Activated CD4-positive, alpha-beta T cell treated with anti-CD3 and anti-CD28 coated beads, Interleukin-2, Interleukin-4, amounts not matched to agents 100 ng/mL and 50 ng/mL, durations not matched to agents 16 hours and 8 hours (primary cell): ENCODE measurements at places on chromosomes 6 and 20.

- peak; percentile 34 for DNase-seq
Measured at GRCh38 chr6:38714239-38715015, 684 bp upstream of the DNAH8 start.

- DNase-seq, result no peak
Measured at GRCh38 chr6:34237316-34237721, 646 bp downstream of the HMGA1 start.

DNA sequence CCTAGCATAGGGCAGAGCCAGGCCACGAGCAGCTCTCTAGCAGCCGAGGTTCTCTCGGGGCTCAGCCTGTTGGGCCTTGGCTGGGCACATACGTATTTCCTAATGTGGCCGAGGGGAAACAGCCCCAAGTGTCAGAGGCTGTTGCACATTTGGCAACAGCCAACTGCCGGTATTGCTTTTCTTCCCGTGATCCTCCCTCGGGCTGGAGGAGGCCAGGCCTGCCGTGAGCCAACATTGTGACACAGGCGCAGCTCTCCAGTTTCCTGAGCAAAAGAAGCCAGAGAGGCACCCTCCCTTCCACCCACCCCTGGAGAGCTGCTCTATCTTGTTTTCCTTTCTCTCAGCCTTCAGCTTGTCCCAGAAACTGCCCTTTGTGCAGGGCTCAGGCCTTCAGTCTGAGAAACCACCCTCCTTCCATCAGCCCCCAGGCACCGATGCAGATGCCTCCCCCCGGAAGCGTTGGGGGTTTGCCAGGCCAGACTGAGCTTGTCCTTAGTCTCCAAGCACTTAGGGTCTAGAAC, 5.1 kb upstream of the BPI start:
- DNase-seq, result no peak

DNA sequence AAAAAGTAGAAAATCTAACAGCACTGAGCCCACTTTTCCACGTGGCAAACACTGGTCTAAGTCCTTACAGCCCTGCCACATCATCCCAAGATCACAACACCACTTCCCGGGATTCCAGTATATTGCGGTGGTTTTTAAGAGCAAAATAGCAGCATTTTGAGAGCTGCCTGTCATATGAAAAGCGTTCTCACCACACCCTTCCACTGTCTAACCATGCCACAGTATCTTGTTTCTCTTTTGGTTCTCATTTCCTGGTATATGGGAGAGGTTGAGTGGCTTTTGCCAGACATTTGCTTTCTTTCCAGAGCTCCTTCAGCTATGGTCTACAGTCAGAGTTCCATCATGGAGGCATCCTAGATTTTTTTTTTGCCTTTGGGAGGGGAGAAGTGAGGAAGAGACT, 243.0 kb downstream of the TSHZ2 start:
- DNase-seq, result peak; percentile 48

DNA sequence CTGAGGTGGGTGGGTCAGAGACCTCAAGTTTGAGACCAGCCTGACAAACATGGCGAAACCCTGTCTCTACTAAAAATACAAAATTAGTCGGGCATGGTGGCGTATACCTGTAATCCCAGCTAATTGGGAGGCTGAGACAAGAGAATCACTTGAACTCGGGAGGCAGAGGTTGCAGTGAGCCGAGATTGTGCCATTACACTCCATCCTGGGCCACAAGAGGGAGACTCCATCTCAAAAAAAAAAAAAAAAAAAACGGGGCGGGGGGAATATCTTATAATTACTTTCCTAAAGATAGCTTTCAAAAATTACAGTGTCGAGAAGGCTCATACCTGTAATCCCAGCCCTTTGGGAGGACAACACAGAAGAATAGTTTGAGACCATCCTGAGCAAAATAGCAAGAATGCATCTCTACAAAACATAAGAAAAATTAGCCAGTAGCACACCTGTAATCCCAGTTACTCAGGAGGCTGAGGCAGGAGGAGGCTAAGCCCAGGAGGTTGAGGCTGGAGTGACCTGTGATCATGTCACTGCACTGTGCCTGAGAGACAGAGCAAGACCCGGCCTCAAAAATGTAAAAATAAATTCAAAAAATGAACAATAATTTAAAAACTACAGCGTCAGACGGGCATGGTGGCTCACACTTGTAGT, 25.8 kb downstream of the CBFA2T2 start:
- DNase-seq, result no peak

- no peak for DNase-seq
Measured at GRCh38 chr20:53929974-53930650, 140.3 kb downstream of the BCAS1 start.

GRCh38 chr20:58312836-58313235, 3.3 kb downstream of the RAB22A start:
- DNase-seq, result peak; percentile 64

DNA sequence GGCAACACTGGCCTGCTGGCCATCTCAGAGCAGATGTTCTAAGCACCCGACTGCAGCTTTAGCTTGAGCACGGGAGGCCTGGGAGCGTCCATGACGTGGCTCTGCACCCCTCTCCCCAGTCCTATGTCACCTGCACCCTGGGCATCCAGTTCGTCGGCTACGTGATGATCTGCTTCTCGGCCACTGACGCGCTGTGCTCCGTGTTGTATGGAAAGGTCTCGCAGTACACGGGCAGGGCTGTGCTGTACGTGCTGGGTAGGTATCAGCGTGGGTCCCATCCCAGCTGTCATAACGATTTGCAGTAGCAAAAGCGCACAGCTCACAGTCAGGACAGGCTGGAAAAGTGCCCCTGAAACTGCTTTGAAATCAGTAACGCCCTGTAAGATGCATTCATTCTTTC, 14.7 kb downstream of the UNC93A start:
- no peak for DNase-seq

DNA sequence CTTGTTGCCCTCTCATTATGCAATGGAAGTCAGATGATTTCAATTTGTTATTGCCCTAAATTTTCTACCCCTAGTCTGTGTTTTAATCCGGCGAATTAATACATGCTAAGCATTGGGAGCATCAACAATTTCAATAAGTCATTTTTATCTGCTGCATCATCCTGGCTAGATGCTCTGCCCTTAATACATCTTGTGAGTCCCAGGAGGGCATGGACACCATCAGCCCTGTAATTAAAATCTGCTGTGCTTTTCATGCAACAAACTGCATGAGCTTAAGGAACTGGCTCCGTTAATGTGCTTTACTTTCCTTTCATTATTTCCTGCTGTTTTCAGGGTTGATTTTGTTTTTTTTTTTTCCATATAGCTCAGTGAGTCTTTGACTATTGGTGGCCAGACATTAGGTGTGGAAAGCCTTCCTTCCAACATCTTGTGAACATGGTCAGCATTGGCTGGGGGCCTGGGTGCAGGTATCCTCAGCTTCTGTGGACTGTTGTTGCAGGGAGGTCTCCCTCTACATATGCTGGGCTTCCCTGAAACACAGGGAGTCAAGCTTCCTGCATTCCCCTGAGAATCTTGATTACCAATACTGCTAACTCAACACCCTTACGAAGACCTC, 8.5 kb upstream of the PBOV1 start:
- DNase-seq, result no peak

DNA sequence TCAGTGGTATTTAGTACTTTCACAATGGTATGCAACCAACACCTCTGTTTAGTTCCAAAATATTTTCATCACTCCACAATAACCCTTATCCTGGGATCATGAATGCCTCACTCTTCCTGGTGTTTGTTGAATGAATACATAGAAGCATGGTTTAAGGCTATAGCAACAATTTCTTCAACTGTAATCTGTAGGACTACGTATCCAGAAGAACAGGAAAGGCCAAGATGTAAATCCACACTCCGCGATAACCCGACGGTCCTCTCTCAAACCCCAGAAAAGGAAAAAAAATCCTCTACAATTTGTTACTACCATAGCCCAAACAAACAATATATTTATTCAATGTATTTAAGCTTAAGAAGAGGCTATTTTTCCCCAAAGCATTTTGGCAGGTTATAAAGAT, 141.4 kb upstream of the SALL4 start:
- no peak for DNase-seq

DNA sequence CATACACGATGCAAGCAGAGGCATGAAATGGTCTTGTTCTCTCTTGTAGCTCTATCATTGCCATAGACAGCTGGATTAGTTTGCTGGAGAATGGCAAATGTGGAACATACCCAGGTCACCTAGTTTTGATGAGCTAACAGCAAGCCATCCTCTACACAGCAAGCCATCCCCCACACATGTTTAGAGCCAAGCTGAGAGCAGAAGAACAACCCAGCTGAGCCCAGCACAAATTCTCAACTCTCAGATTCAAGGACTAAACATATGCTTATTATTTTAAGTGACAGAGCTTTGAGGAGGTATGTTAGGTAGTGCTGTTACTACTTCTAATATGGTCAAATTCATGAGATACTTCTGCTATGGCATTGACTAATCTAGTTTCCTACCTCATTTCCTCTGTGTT, 230.3 kb downstream of the OTOR start:
- DNase-seq, result no peak

GRCh38 chr6:161407581-161407980, 133.7 kb upstream of the AGPAT4 start:
- DNase-seq, result no peak

DNA sequence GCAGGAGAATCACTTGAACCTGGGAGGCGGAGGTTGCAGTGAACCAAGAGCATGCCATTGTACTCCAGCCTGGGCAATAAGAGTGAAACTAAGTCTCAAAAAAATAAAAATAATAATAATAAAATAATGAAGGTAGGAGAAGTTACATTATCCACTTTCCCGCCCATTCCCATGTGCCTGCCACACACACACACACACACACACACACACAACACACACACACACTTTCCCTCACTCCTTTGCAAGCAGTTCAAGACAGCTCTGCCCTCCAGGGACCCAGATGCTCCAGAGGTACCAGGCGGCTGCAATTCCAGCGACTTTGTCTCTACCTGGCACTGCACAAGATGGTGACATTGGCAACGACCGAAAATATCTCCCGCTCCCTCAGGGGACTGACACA, 224.8 kb upstream of the JARID2 start:
- DNase-seq, result no peak

GRCh38 chr6:55756531-55757031, 118.8 kb downstream of the BMP5 start:
- DNase-seq, result no peak

- DNase-seq, result no peak
Measured at GRCh38 chr6:125198398-125198937, 44.9 kb downstream of the TPD52L1 start.

- DNase-seq, result peak; percentile 39
Measured at GRCh38 chr6:118705544-118706491, 54.4 kb upstream of the CEP85L start.

DNA sequence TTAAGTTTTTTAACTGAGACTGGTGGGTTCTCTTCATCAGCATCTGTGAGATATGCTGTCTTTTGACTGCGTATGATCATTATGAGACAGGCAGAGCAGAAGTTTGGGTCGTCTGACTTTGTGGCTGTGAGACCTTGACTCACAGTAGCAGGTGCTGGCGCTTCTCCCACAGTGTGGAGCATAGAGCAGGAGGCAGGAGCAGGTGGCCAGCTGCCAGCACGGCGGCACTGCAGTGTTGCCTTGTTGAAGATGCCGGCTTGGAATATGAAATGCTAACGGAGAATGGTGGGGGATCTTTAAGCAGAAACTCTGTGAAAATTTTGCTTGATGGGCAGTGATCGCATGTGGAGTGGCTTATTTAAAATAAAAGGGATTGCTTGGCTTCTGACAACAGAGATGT, 105.0 kb downstream of the TIAM2 start:
- DNase-seq, result no peak

GRCh38 chr6:44775121-44775520, 387.6 kb downstream of the CDC5L start:
- no peak for DNase-seq

- DNase-seq, result no peak
Measured at GRCh38 chr20:24590178-24590982, 121.0 kb downstream of the SYNDIG1 start.

GRCh38 chr6:32194825-32195651, 2.6 kb upstream of the GPSM3 start:
- peak; percentile 45 for DNase-seq
